Posterior vena cava (tissue), 2 donors: ENCODE measurements at places on chromosomes 12 and 14.

GRCh38 chr12:132400011-132400641 lies 70.7 kb upstream of the GALNT9 start:
- DNase-seq: peak; percentile 68

DNA sequence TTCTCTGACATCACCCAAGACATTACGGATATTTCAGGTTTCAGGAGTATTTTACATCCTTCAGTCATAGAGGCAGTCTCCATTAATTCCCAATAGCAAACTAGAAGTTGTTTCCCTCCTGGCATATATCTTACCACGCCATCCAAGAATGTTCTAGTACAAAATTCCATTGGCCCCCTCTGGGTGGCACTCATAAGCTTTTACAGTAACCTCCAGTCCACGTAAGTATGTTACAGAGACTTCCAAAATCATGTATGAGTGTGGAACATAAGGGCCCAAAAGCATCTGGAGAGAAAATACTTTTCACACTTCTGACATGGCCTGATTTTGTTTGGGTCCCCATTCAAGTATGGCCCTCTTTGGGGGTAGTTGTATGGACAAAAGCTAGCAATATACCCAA lies 58.1 kb upstream of the DHRS4 start:
- DNase-seq: no peak

- DNase-seq: no peak
Measured at GRCh38 chr12:81208187-81208911, 130.5 kb downstream of the ACSS3 start.

DNA sequence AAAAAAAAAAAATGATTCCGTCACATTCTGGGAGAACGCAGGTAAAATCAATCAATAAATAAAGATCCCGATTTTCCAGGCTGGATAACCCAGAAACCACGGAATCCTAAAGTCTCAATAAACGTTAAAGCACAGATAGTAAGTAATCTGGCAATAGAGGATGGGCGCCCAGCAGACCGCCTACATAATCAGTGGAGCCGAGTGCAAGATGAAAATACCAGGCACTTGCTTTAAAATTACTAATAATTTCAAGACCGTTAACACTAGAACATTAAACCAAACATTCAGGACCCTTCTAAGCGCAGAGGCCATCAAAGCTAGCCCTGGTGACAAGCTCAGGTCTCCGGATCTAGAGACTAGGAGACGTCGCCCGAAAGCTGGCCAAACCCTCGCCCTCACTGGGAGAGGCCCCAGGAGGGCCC lies 1.2 kb upstream of the DCAF11 start:
- no peak for DNase-seq

GRCh38 chr12:30698346-30698745 lies 2.7 kb upstream of the IPO8 start:
- no peak for DNase-seq

DNA sequence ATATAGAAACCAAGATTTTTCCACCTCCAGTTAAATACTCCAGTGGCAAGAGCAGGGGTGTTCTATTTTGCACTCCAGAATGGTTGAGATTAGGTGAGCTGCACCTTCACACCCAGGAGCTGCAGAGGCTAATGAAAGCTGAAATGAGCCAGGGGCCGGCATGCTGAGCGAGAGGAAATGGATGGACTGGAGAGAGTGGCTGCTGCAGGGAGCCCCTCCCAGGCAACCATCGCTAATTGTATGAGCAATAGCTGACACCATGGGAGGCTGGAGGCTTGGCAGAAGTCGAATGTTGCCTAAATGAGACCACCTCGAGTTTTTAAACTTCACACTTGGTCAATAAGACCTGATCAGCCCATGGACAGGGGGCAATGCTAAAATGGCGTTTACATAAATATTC lies 301.8 kb upstream of the TMPO start:
- DNase-seq: no peak

DNA sequence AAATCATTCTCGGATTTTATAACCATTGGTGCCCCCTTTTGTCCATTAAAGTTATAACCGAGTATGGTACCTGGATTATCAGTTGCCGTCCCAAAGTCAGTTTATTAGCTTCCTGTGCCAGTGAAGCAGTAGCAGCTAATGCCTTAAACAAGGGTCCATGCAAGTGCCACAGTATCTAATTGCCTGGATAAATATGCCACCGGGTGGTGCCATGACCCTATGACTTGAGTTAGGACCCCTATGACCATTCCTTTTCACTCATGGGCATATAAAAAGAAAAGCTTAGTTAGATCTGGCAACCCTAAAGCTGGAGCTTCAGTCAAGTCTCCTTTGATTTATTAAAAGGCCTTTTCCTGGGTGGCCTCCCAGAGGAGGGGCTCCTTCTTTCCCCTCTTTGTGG lies 1314.6 kb downstream of the TMEM121 start:
- DNase-seq: no peak

- peak; percentile 41 for DNase-seq
Measured at GRCh38 chr14:99679996-99680395, 4.1 kb upstream of the CYP46A1 start.

DNA sequence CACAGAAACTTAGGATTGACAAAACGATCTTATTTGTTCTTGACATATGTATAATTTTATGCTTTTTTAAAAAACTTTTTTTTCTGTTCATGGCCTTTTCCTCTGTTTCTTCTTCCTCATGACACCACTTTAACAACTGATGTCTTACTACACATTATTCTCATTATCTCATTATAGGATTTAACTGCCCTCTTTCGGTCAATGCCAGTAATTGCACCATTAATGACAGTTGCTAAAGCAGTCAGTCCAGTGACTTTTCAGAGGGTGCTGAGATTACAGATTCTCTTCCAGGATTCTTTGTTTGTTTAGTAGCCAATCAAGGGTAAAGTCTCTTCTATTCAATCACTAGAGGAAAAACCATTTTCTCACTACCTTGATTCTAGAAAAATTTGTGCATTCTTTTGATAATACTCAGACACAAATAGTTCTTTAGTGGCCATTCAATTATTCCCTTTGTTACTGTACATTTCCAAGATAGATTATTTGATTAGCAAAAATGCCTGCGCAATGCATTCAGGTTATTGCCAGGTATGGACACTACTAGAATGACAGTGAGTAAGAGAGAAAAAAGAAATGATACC lies 50.1 kb downstream of the KLRG1 start:
- no peak for DNase-seq

GRCh38 chr12:18327036-18327435 lies 65.7 kb downstream of the PIK3C2G start:
- DNase-seq: no peak

- DNase-seq: no peak
Measured at GRCh38 chr12:19648591-19648990, 209.3 kb downstream of the AEBP2 start.

GRCh38 chr12:114191581-114191980 lies 214.4 kb downstream of the TBX5 start:
- no peak for DNase-seq

- DNase-seq: no peak
Measured at GRCh38 chr14:71050227-71050823, 143.1 kb downstream of the PCNX1 start.

GRCh38 chr14:95291859-95292542 lies 27.7 kb downstream of the CLMN start:
- DNase-seq: peak; percentile 84

GRCh38 chr12:121905746-121906145 lies 12.6 kb upstream of the CFAP251 start:
- DNase-seq: no peak

GRCh38 chr14:22476005-22476751 lies 112.8 kb downstream of the DAD1 start:
- DNase-seq: no peak

DNA sequence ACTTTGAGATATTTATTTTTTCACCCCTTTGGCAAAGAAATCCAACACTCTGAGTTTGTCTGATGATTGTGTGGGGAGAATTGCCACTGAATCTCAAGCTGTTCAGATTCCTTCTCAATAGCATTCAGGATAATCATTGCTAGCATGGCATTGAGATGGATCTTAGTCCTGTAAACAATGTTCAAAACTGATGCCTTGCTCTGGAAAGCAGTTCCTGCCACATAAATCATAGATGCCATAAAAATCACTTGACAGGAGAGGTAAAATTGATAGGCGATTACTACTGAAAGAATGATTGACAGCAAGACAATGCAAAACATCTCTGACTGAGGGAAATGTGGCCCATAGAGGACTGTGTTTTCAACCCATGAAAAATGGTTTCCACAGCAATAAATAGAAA lies 915.6 kb downstream of the TRHDE start:
- DNase-seq: no peak

- peak; percentile 84 for DNase-seq
Measured at GRCh38 chr14:35378425-35379233, 25.9 kb downstream of the NFKBIA start.

GRCh38 chr12:67161322-67161918 lies 107.7 kb upstream of the CAND1 start:
- DNase-seq: no peak

- DNase-seq: no peak
Measured at GRCh38 chr12:15528666-15529065, 206.4 kb downstream of the PTPRO start.

DNA sequence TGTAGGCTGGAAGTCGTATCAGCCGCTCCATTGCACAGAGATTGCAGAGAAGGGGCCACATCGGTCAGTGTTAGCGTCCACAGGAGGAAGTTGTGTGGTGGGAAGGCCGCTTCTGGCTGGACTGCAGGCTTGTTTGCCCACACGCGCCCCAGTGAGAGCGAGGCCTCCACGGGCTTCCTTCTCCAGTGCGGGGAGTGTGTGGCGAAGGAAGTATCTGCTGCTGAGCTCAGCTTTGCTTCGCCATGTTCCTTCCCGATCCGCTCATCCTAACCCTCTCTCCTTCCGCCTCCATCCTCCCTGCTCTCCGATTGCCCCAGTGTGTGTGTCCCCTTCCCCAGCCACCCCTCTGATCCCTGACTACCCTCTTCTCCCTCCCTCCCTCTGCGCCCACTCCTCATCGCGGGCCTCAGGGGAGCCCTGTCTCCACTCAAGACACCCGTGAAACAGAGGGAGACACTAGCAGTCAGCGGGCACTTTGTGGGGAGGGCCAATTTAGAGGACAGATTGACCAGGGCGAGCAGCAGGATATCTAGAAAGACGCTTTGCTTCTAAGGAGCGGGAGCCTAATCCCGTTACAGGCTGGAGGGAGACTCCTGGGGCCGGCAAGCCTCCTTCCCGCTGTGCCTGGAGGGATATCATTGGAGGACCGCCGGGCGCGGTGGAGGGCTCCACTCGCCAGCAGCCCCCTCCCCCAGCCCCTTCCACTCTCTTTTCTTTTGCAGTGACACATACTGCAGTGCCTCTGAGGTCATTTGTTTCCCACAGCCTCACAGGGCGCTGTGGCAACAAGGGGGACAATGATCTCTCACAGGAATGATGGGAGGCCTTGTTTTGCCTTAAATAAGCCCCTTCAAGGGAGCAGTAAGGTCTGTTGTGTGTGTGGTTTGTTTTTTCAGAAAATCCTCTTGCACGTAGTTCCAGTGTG lies 428.8 kb downstream of the ZFP36L1 start:
- peak; percentile 86 for DNase-seq

- DNase-seq: no peak
Measured at GRCh38 chr12:131363841-131364495, 346.9 kb upstream of the SFSWAP start.

DNA sequence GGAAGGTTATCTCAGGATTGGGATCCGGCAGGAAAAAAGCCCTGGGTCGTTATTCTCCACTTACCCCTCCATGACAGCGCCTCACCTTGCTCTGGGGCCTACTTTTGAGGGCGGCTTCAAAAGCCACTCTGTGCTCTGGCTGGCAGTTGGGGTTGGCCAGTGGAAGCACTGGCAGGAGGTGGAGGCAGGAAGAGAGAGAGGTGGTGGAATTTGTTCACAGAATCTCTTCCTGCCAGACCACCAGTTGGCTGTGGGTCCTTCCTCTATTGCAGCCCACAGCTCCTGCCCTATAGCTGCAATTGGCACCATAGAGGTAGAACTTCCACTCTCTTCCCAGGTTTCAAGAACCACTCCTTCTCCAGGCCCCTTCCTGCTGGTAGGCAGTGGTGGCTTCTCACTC lies 32.7 kb upstream of the SDR39U1 start:
- DNase-seq: no peak
